MM.1S (cell line): ENCODE measurements at places on chromosomes 1 and 21.

DNA sequence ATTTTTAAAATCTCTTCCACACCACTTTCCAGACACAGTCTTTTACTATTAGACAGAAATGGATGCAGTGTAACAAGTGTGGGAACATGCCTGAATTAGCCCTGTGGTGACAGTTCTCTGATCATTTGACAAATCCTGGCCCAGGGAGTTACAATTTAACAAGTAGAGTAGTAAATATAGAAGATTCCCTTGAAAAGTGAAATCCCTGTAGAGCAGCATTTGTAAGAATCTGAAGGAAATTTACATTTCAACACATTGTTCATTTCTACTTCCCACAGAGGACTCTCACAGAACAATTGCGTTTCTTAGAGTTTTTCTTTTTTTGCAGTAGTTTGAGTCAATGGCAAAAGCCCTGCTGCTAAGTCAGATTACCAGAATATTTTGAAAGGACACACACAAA lies 458.3 kb upstream of the BRINP3 start:
- no peak for DNase-seq

DNA sequence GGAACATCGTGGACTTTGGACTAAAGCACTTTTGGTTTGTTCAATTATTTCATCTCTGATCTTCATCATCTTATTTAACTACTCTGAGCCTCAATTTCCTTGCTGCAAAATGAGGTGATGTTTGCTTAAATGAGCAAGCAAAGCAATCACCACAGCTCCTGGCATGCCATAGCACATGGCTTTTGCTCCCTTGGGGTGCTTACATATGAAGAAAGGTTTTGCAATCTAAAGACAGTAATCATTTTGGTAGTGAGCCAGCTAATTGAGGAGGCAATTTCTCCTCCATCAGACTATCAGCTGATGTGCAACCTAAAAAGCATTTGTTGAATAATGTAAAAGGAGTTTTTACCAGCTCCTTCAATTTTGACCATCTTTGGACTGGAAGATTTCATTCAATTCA lies 68.8 kb upstream of the KCNJ15 start:
- DNase-seq: no peak

GRCh38 chr1:154975409-154976059 lies 1.1 kb downstream of the CKS1B start:
- peak; percentile 92 for DNase-seq

DNA sequence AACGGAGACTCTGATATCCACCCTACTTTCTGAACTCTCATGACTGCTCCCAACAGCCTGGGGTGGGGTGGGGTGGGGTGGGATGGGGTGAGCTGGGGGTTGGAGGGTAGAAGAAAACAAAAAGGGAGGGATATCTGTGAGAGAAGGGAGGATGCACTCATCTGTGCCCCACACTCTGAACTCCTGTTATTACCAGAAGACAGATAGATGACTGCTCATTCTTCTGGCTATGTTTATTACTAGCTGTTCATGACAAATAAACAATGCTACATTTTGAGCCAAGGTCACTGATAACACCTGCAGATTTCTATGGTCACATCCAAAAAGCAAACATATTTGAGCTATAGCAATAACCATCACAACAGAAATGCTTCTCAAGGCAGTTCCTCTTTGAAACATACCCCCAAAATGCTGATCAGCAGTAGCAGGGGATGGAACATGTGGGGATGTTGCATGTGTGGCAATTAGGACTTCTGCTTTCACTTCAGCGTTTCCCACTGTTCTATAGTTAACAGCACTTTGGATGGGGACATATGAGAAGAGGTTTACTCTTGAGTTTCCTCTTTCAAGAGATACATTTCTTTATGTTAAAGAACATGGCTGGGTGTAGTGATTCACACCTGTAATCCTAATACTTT lies 43.3 kb downstream of the GPR3 start:
- peak; percentile 68 for DNase-seq

DNA sequence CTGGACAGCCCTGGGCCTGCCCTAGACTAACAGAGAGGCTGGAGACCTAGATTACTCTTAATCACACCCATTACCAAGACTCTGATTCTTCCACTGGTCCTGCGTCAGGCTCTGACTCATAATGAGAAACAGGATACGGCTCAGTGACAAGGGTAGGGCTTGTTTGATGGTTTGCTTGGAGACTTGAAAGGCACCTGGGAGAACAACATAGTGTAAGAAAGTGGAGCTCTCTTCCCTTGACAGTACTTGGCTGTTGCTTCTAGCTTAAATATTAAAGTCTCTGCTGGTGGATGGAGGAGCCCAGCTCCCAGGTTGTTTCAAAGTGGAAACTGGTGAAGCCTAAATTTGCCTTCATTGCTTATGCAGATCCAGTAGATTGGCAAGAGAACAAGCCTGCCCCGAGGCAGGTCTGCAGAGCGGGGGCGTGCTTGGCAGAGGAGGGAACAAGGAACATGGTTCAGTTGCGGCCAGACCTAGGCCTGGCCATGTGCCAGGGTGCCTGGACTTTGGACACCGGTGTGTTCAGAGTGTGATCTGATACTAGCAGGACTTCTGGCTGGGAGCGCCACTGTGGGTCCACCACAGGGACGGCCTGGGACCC lies 480.6 kb downstream of the CAMTA1 start:
- no peak for DNase-seq
